ENCODE measurements at places on chromosomes 2 and 18.

DNA sequence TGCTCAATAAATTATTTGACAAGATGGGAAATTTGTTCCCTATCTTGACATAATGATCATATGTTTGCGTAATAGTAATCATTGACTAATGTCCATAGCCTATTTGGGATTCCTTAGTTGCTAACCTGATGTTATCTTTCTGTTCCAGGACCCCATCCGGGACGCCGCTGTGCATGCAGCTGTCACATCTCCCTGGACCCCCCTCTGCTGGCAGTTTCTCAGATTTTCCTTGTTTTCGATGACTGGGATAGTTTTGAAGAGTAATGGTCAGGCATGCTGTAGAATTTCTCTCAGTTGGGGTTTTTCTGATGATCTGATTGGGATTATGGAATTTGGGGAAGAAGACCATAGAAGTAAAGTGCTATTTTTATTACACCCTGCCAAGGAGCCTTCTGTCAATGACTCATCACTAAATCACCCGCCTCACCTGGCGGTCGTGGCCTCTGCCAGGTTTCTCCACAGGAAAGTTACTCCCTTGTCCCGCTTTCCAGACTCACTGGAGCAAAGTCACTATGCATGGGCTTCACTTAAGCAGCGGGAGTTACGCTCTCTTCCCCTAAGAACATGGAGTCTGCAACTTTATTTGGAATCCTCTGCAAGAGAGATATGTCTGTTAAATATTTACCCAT is 19.9 kb upstream of the TMEM18 start:
- DNase-seq, result no peak

DNA sequence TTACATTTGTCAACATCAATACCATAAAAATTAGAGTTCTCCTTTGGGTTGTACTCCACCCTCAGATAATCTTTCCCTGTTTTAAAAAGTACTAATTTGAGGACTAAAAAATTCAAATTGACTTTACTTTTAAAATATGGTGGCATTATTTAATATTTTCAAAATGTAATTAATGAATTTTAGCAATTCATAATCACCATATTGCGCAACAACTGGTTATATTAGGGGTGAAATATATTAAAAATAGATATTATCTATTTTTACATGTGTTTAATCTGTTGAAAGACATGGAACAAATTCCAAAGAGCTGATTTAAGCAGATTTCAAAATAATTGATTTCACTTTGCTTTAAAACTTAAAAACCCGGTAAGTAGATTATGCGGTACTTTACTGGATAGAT is 236.6 kb upstream of the NOL4 start:
- no peak for DNase-seq

DNA sequence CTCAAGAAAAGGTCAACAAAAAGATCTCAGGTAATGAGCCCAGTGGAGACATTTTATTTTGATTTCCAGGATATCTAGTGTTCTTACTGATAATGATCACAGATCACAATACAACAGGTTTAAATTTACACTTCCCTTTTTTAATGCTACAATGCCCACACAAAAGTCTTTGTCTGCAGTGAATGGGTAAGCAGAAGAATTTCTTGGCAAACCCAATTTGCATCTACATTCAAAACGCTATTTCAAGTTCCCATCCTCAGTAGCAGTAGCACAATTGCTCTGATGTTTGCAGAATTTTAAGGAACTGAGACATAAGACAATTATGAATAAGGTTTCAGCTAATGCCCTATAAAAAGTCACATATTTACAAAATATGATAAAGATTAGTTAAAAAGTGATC is 929.4 kb upstream of the PIK3C3 start:
- no peak for DNase-seq

DNA sequence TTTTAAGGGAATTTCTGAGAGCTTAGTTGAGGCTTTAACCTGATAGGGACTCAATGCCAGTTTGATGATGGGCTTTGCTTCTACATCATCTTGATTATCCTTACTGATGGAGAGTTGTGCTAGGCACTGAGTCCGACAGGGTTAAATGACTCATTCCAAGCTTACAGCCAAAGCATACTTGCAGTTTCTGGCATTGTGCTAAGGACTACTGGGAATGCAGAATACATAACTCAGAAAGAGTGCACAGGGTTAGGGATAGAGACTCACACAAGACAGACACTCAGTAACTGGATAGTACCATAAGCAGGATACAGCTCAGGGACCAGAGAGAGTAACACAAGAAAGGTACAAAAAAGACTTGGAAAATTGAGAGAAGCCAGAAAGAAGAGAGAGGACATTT is 94.1 kb upstream of the SLC14A2 start:
- DNase-seq, result no peak

GRCh38 chr2:9261231-9261883 is 54.7 kb downstream of the ASAP2 start:
- DNase-seq, result no peak

GRCh38 chr18:48531908-48532307 is 6.9 kb upstream of the CTIF start:
- no peak for DNase-seq

GRCh38 chr18:7164323-7165004 is 46.9 kb upstream of the LAMA1 start:
- DNase-seq, result no peak

DNA sequence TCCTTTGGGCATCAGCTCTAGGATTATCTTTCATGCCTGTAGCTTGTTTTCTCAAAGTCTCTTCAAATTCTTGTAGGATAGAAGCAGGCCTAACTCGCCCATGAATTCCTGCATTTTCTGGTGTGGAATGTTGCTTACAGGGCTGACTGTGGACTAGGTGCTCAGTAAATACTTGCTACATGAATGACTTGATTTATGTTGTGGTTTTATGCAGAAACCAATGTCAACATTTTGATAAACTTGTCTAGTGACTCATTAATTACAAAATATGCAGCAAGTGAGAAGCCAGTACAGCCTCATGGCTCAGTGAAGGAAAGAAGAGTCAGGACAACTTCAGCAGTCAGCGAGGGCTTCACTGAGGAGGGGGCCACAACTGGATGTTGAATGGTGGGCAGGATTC is 110.6 kb upstream of the SIX2 start:
- no peak for DNase-seq

DNA sequence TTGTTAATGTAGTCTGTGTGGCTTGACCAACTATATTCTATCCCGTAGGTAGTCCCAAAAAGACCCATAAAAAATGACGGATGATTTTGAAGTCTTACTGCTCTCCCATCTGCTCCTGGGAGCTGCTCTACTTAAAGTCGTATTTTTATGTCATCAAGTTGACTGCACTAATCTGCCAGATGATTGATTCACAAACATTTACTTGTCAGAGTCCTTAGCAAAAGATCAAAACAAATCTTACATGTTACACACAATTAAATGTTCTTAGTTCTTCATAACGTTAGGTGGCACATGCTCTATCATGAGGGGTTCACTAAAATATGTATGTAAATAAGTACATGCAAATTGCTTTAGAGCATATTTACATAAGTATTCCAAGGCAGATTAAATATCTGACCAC is 498.3 kb upstream of the LRRTM4 start:
- DNase-seq, result no peak

DNA sequence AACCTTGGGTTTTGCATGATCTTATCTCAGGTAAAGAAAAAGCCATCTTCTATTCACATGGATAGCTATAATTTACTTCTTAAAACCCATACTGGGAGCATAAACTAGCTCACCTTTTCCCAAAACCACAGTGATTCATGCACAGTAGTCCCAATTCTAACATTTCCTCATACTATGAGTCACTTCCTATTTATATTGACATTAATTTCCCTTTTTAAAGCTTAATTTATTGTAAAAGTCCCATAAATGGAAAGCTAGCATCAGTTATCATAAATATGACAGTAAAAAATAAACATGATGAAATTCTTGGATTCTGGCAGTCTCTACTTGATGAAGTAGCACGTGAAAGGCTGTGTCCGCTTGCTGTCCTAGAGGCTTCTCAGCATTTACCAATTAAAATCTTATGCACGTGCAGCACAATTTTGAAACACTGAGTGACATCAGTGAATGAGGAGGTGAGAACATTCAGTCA is 180.1 kb downstream of the CDH2 start:
- DNase-seq, result no peak

DNA sequence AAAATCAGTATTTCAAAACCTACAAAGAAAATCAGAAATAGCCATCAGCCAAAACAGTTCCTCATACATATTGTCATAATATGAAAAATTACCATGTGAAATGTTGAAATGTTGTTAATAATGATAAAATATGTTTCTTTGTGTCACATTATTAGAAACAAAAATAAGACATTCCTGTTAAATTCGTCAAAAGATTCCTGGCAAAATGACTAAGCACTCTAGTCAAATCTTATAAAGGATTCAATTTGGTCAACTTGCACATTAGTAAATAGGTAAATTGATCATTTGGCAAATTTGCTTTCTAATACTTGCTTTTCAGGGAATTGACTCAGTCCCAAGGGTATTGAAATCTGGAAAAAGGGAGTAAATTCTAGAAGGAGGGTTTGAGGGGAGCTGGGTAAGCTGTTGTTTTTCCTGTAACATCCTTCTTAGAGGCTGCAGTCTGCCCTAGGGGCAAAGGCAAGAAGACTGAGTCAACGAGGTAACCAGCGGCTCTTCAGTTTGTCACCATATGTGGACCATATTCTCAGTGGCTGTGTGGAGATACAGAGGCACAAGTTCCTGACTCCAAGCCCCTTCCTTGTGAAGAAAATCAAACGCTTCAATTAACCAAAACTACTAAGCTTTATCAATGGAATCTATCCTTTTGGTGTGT is 482.3 kb downstream of the TNS1 start:
- no peak for DNase-seq

GRCh38 chr2:236434593-236434992 is 135.0 kb upstream of the ACKR3 start:
- no peak for DNase-seq

DNA sequence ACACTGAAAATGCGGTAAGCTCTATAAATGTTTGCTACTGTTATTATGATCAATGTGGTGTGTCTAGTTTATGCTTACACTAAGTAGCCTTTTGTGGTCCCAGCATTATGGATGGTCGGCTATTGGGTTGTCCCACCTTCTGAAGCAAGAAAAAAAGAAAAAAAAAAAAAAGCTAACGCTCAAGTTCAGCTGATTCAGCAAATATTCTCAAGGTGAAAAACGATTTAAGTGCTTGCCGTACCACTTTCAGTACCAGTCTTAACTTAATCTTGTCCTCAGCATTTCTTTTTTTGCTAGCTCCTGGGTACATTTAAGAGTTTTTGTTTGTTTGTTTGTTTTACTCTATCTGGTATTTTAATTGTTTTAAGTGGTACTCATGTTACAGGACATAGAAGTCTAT is 87.5 kb downstream of the MBD5 start:
- no peak for DNase-seq

DNA sequence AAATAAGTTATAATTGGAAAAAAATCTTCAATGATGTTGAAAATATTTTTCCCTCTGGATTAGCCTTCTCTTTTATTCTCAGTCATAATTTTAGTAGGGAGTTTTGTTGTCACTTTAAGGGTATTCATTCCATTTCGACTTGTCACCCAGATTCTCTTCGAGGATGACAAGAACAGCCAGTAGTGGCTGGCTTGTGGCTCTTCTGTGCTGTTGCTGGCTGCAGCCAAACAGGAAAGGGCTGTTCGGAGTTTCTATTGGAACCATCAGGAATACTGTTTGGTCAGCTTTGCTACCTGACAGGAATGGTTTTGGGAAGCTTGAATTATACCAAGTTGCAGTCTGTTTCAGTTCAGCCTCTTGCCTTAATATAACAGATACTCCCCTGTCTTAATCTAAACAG is 41.6 kb downstream of the MGAT5 start:
- DNase-seq, result no peak

GRCh38 chr2:191961556-191961955 is 114.7 kb upstream of the CAVIN2 start:
- DNase-seq, result no peak

- no peak for DNase-seq
These were observed 98.7 kb downstream of the GRB14 start for GRCh38 chr2:164522561-164522981.

- DNase-seq, result no peak
These were observed 41.1 kb upstream of the SCG2 start for GRCh38 chr2:223643309-223643708.

- DNase-seq, result no peak
These were observed 10.7 kb upstream of the GYPC start for GRCh38 chr2:126645211-126645618.

DNA sequence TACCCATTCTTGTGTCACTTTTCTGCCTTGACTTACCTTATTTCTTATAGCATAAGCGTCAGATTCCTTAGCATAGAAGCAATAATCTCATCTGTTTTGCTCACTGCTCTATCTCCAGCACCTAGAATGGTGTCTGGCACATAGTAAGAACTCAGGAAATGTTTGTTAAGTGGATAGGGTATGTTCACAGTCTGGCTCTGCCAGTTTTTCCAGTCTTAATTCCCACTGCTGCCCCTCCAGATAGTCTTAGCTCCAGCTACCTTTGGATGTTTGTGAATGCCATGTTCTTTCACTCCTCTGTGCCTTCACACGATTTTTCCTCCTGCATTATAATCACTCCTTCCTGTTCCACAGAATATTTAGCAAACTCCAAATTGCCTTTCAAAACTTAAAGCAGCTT is 29.0 kb downstream of the DNAJC10 start:
- no peak for DNase-seq

- DNase-seq, result no peak
These were observed 708.5 kb upstream of the SLC8A1 start for GRCh38 chr2:41160439-41160838.

DNA sequence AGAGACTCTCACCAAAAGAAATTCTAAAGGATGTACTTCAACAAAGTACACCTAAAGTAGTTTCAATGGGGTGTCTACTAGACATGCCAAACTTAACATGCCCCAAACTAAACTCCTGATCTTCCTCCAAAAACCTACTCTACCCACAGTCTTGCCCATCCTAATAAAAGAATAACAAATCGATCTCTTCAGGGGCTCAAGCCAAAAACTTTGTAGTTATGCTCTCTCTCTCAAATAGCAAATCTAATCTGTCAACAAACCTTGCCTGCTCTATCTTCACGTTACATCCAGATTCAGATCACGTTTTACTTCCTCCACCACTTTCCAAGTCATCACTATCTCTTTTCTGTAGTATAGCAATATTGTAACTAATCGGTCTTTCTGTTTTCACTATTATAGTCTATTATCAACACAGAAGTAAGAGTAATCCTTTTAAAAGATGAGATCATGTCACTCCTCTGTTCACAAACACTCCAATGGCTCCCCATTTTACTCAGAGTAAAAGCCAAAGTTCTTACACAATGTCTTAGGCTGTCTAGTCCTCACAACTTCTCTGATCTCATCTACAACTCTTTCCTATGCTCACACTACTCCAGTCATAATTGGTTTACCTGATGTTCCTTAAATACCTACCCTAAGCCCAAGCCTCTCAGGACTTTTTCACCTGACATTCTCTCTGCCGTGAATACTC is 79.9 kb downstream of the THADA start:
- no peak for DNase-seq

- no peak for DNase-seq
These were observed 186.5 kb downstream of the CCDC102B start for GRCh38 chr18:68984342-68984741.

- DNase-seq, result no peak
These were observed 11.7 kb downstream of the SFT2D3 start for GRCh38 chr2:127712999-127713398.

- DNase-seq, result no peak
These were observed 141.8 kb downstream of the MEIS1 start for GRCh38 chr2:66576561-66577320.

GRCh38 chr2:152571048-152571766 is 146.1 kb downstream of the PRPF40A start:
- no peak for DNase-seq

- DNase-seq, result no peak
These were observed 76.9 kb upstream of the UNC80 start for GRCh38 chr2:209694748-209695147.

GRCh38 chr2:26886736-26887135 is 38.8 kb downstream of the DPYSL5 start:
- DNase-seq, result no peak

GRCh38 chr2:70161069-70161534 is 29.7 kb downstream of the C2orf42 start:
- no peak for DNase-seq
